ENCODE measurements at places on chromosomes 11 and 22.

DNA sequence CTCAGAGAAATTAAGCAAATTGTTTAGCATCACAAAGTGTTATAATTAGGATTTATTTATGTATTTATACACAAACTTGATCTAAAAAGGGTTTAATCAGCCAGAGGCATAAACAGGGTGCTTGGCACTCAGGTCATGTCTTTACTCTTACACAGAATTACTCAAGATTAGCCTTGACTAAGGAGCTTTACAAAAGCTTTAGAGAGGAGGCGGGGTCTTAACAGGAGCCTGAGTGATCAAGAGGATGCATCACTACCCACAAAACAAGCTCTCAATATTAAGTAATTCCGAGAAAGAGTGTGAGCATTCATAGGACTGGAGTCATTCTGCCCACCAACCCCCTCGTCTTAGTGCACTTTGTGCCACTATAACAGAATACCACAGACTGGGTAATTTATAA, 103.0 kb downstream of the SPATA19 start:
- no peak for DNase-seq

DNA sequence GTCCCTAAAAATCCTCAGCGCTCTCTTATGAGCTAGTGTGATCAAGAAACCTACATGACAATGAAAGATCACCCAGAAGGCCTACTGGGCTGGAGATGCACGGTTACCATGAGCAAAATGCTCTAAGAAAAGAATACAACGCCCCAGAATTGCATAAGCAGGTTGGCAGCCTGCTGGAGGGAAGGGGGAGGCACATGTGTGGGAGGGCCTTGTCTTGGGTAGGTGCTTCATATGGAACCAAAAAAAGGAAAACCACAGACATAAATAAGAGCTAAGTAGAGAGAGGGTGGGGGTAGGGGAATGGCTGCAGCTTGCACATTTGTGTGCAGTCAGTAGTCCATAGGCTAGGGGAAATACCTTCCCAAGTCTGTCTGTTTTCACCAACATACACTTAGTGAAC, 2.8 kb downstream of the SIAE start:
- peak; percentile 53 for DNase-seq

GRCh38 chr11:70611821-70612220, 213.5 kb downstream of the CTTN start:
- no peak for DNase-seq

- DNase-seq, result peak; percentile 89
Measured at GRCh38 chr11:10293423-10294289, at the start of gene SBF2. Gene SBF2 (minus strand): TSS chr11:10294219. CDS start chr11:10294069, 150 bp downstream.

- DNase-seq, result no peak
Measured at GRCh38 chr22:37630839-37631435, 8.5 kb upstream of the SH3BP1 start.

GRCh38 chr11:111936040-111936540, 1.1 kb upstream of the DIXDC1 start:
- no peak for DNase-seq

DNA sequence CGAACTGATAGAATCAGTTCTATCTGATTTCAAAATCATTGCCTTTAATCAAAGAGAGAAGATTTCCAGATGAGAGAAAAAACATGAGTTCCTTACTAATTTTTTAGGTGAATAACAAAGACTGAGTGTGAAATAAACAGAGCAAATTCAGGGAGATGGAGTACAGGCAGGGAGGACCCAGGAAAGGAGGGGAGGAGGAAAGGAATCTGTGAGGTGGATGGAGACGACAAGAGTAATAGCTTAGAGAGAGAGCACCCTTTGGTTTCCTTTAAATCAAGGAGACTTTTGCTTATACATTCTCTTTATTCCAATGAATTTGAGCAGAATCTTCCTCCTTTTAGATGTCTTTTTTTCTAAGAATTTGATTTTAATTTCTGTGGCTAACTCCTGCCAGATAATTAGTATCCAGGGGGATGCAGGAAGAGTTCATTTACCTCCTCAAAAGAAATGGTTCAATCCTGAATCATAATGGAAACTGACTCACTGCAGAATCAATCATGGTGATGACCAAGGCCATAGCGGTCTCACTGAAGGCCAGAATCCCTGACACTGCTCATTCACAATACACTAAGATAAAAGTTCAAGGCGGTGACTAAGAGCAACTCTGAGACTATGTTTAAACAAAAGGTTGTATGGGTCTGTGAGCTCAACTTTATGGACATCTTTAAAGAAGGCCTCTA, 234.0 kb upstream of the ZC3H12C start:
- no peak for DNase-seq

- DNase-seq, result no peak
Measured at GRCh38 chr11:130049328-130049771, 20.3 kb upstream of the APLP2 start.

- no peak for DNase-seq
Measured at GRCh38 chr11:120457996-120458395, 53.6 kb upstream of the GRIK4 start.

- DNase-seq, result no peak
Measured at GRCh38 chr22:45204819-45205218, 35.9 kb downstream of the KIAA0930 start.

DNA sequence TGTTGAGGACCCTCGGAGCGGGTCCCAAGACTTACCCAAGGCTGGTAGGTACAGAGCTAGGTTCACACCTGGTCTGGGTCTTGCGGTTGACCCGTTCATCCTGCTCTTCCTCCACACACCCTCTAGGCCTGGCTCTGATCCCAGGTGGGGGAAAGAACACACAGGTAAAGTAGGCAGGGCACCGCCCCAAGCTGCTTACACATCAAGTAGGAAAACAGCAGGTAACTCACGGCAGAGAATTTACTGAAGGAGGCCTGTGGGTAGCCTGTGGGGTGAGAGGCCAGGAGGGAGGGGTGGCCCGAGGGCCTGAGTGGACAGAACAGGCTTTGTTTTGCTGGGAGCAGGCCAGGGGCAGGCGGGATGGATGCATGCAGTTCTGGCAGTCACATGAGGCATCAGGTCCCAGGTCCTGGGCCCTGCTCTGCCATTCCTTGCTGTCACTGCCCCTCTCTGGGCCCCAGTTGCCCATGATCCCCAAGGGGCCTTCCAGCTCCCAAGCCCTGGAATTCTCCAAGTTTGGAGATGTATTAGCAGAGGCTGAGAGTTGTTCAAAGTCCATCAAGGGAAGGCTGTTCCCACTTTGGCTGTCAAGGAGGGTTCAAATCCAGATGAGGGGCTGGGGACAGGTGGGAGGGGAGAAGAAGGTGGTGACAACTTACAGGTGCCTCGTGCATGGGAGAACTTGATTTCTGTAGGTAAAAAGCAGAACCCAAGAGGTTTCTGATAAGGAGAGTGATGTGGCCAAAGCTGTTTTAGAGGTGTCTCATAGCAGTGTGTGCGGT, 5.7 kb downstream of the TSKU start:
- no peak for DNase-seq

GRCh38 chr11:6747097-6747668, 24.6 kb downstream of the OR2AG2 start:
- no peak for DNase-seq

- DNase-seq, result no peak
Measured at GRCh38 chr11:2160736-2161259, at the start of gene INS. Gene INS (minus strand): TSS chr11:2161209. CDS start chr11:2160971, 238 bp downstream.

GRCh38 chr11:69807106-69807815, 12.0 kb downstream of the FGF3 start:
- no peak for DNase-seq

- DNase-seq, result no peak
Measured at GRCh38 chr11:129395432-129395831, 19.8 kb downstream of the BARX2 start.

- DNase-seq, result no peak
Measured at GRCh38 chr11:1009991-1010390, 26.5 kb downstream of the MUC6 start.

GRCh38 chr22:30802202-30803166, 107.8 kb downstream of the OSBP2 start:
- peak; percentile 86 for DNase-seq

- no peak for DNase-seq
Measured at GRCh38 chr11:26749927-26750326, 28.1 kb upstream of the SLC5A12 start.

DNA sequence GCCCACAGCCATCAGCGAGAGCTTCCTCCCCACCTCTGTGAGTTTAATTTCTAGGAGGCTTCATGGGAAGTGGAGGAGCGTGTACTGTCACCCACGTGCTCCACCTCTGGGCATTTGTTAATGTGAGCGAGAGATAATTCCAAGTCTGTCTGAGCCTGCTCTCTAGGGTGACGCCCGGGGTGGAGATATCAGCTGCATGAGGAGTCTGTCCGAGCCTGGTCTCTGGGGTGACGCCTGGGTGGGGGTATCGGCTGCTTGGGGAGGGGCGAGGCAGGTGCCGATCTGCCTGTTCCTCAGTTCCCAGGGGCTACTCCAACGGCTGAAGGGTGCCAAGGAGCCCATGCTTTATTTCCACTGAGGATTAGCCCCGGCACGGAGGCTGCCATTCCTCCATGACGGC, 735.0 kb downstream of the BRD1 start:
- no peak for DNase-seq

- peak; percentile 20 for DNase-seq
Measured at GRCh38 chr22:36134182-36134581, 26.4 kb downstream of the APOL3 start.

- DNase-seq, result no peak
Measured at GRCh38 chr11:17351172-17351509, 459 bp upstream of the NCR3LG1 start.

GRCh38 chr11:130458410-130458729, 9.9 kb downstream of the ADAMTS15 start:
- no peak for DNase-seq

DNA sequence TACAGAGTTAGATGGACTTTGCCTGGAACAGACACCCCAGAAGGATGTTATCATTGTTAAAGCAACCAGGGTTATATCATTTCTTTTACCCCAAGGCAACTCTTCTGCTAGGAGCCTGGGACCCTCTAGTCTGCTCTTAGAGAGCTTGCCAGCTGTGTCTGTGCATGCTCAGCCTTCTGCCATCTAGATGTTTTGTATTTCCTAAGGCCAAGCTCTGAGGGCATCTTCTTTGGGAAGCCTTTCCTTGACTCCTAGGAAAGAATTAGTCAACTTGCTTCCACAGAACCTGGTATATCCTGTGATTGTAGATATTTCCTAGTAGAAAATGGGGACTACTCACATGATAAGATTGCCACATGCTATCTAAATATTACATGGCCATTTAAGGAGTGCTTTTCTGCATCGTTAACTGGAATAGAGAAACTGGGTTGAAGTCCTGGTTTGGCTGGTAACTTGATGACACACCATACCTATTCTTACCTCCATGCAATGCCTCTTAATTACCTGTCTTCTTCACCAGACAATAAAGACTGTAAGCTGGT, 87.6 kb downstream of the STIM1 start:
- no peak for DNase-seq

GRCh38 chr22:49016909-49017481, 810.7 kb downstream of the BRD1 start:
- no peak for DNase-seq

GRCh38 chr11:121443688-121444275, 8.3 kb upstream of the SORL1 start:
- DNase-seq, result peak; percentile 69

DNA sequence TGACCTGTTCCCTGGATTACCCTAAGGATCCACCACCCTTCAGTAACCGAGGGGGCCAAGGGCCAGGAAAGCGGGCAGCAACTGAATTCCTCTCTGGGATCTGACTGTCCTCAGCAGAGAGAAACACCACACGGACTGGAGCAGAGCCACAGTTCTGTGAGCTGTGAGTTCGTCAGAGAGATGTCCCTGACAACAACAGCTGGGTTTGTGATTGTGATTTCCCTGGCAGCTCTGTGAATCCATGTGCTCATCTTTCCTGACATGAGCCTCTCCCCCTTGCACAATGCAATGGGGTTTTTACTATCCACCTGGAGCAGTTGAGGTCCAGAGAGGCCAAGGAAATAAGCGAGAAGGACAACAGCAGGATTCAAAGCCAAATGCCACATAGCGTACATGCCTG, 69.4 kb upstream of the AMPD3 start:
- DNase-seq, result no peak

DNA sequence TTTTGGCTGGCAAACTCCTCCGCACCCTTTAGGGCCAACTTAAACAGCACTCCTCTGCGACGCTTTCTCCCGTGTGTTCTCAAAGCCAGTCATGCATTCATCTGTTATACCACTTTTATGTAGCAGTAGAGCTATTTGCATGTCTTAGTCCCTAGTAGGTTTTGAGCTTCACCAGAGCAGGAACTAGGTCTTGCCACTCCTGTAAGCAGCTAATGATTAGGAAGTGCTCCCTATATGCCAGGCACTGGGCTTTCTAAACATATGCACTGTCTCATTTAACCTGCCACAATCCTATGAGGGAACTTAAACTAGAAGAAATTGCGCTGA, 180.8 kb downstream of the DBX1 start:
- no peak for DNase-seq

- DNase-seq, result peak; percentile 69
Measured at GRCh38 chr11:66856496-66857233, at the start of gene LRFN4. Gene LRFN4 (plus strand): TSS chr11:66857064. CDS start chr11:66857745, 681 bp downstream.

GRCh38 chr22:44184006-44184405, 3.3 kb downstream of the PARVG start:
- DNase-seq, result no peak

GRCh38 chr11:73164803-73165540, 22.9 kb upstream of the FCHSD2 start:
- no peak for DNase-seq

- DNase-seq, result no peak
Measured at GRCh38 chr11:80061056-80061455, 620.2 kb upstream of the TENM4 start.
